Mesothelial cell of epicardium (in vitro differentiated cells): ENCODE measurements at places on chromosomes 1 and 21.

DNA sequence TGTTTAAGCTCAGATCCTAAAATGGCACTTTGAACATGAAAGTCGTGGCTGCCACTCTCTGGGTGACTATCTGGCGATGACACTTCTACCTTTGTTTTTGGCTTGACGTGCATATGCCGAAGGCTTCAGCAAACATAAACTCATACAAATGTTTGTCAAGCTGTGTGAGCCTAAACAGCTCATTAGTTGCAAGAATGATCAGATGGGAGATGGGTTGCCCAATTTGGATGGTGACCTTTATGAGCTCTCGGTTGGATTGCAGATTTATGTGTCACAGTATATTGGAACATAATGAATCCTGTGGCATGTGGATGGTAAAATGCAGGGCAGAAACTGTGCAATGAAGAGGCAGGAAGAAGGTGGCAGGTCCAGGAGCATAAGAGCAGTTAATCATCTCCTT, 229.3 kb downstream of the DISC1 start:
- no peak for DNase-seq

GRCh38 chr1:245046315-245046714, 108.5 kb upstream of the KIF26B start:
- DNase-seq: no peak

DNA sequence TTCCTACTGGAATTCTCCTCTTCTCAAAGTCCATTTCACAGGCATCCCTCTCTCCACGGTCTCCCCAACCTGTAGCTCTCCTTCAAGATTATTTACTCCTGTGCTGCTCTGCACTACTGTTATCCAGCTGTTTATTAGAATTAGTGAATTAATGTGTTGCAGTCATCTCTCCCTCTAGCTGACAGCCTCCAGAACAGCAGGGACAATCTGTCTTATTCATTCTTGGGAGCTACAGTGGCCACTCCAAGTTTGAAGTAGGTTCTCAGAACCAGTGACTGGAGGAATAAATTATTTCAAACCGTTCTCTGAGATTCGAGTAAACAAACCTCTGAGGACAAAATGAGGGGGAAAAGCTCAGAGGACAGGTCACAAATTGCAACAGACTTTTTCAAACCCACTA, 330.9 kb downstream of the RRAGC start:
- DNase-seq: no peak

- no peak for DNase-seq
These were observed 17.0 kb upstream of the RUNX3 start for GRCh38 chr1:24946861-24947658.

- DNase-seq: no peak
These were observed 201.0 kb downstream of the SIPA1L2 start for GRCh38 chr1:232428786-232429530.

DNA sequence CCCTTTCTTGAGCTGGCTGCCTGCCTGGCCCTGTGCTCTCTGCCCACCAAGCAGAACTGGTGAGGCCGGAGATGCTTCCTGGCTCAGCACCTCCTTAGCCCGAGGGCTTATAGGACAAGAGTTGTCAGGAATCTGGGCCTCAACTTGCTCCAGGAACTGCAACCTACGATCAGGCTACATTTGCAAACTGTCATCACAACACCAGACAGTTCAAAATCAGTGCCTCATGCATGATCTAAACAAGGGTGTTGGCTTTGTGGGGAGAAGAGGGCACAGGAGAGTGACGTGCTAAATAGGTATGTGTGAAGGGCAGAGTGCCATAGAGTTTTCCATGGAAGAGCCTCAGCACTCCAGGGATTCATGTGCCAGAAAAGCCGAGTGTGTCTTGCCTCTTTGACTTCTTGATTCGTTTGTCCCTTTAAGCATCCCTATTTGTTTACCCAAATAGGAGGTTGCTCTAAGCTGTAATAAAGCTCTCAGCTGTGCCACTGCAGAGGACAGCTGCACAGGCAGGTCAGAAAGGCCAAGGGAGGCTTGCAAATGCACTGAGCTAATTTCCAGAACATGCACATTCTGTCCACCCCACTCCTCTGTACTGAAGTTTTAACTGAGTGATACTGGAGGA, 30.2 kb upstream of the NEK2 start:
- DNase-seq: no peak

DNA sequence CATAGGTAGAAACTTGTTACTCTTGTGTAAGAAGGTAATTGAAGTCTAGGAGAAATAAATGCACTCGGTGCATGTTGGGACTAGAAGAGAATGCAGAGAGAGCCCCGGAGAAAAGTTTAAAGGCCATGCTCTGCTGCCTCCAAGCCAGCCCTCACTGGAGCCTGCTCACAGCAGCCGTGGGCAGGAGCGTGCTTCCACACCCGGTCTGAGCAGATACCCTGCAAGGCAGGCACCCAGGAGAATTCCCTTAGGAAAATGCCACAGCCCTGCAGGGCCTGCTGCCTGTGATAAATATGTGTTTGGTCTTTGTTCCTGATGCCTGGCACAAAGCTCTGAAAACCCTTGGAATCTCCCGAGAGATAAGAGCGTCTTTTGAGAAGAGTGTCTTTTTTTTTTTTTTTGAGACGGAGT, 22.8 kb downstream of the C2CD2 start:
- no peak for DNase-seq

- DNase-seq: no peak
These were observed 48.1 kb downstream of the CDC14A start for GRCh38 chr1:100400404-100400803.

DNA sequence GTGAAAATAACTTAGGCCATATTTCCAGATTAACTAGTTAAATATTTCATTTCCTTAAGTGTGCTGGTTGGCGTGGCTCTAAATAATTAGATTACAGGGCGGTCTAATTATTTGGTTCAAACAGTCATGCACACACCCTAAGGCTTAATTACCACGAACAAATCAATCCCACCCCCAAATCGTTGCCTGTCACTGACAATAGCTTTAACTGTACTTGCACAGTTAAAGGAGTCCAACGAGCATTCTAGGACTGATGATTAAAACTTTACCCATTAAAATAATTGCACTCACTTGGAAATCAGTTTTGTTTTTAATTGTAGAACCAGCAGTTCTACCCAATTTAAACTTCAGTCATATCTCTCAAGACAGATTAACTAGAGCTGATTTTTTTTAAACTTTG, 1.5 kb upstream of the POU2F1 start:
- no peak for DNase-seq

GRCh38 chr1:1665815-1666251, 7.0 kb upstream of the CDK11B start:
- no peak for DNase-seq
